Uterine smooth muscle cell (primary cell): ENCODE measurements at places on chromosomes 5 and 9. TPM values are rescaled to one million over a fixed set of nuclear protein-coding genes. Genes with fewer than 3 reads are reported as not detected.

SV2C gene
- total RNA-seq = under 0.01 TPM in 1 of 2 replicates, not detected in the other

SLC45A2 gene
- under 0.01 TPM in 2 replicates for total RNA-seq

FGF10 gene
- 0.25 and 0.89 TPM in 2 replicates for total RNA-seq

ISOC1 gene
- 31.2 and 52.2 TPM in 2 replicates for total RNA-seq

MRPL36 gene
- 41.2 and 50.8 TPM in 2 replicates for total RNA-seq

CDH10 gene
- total RNA-seq = 0.87 and 1.4 TPM in 2 replicates

PCDHA9 gene
- 0.11 and 0.12 TPM in 2 replicates for total RNA-seq
